Inflammatory macrophage treated with lipopolysaccharide for 1 hour (primary cell): ENCODE measurements at places on chromosomes 7 and 10.
A peak's percentile ranks its signal among the peaks of the same experiment; 100 is the strongest.

DNA sequence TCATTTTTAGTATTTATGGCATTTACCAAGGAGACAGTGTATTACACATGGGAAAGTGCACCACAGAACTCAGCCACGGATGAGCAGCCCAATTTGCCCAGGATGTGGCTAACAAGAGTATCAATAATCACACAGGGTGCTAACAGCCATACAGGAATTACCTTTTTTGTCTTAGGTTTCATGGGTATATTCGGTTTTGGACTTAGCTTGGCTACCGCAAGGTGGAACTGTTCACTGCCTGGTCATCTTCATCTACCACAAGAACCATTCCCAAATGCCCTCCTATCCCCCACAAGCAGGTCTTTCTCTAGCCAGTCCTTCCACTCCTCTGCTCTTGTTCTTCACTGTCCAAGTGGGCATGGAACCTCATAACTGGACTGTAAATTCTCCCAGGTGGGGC, 6.0 kb downstream of the PDLIM1 start:
- no peak for DNase-seq

DNA sequence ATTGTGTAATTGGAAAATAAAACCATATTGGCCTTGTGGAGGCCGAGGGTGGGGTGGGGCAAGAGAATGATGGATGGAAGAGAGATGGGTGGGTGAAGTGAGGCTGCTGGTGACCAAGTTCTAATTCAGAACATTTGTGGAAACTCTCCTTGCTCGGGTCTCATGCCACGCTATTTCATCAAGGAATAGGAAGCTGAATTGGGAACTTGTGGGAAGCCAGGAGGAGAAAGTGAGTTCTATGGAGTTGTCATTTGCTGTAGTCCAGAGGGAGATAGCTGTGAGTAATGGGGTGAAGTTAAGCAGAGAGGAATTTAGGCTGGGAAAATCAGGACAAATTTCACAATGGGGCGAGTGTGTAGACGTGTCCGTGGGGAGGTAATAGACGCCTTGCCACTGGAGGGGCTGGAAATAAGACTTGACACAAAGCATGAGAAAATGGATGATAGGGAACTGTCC, 339.2 kb downstream of the LRMDA start:
- DNase-seq, result no peak

GRCh38 chr10:7255517-7255916, 155.3 kb downstream of the SFMBT2 start:
- DNase-seq, result peak; percentile 16

- no peak for DNase-seq
Measured at GRCh38 chr7:96729820-96730219, 20.2 kb upstream of the SEM1 start.

GRCh38 chr10:84201682-84202081, 7.3 kb downstream of the CDHR1 start:
- DNase-seq, result no peak

DNA sequence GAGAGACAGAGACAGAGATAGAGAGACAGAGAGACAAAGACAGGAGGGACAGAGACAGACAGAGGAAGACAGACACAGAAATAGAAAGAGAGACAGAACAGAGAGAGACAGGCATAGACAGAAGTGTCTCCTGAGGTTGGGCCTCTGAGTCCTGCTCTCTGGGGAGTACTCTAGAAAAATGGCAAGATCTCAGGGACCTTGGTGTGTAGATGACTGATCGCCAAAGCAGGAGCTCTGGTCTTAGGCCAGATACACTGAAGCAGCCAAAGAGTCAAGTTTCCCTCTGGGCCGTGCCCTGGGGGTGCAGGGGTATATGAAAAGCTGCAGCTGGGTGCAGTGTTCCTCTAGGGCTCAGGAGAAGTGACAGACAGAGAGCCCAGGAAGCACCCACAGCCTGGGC, 176.6 kb upstream of the TNS3 start:
- DNase-seq, result no peak

DNA sequence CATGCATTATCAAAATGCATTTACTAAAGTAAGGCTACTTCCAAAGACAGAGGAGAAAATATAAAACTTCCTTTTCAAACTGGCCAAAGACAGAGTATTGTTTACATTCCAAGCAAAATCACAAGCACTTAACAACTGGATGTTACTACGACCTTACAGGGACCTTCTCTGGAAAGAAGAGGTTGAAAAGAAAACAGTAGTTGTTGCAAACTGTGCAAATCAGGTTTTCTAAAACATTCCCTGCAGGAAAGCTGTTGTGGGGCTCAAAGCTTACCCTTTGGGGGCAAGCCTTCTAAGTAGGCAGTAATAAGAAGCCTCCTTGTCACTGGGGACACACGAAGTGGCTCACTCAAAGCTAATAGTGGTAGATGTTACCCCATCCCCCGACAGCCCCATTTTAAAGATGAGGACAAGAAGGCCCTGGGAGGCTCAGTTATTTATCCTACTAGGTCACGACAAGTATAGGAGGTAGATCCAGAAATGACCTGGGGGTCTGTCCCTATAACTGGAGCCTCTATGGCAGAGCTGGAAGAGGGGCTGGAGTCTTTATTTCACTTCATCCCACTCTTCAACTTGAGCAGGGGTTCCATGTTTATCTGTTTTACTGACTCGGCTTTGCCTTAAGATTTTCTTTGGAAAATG, 46.6 kb downstream of the ATXN7L1 start:
- no peak for DNase-seq

DNA sequence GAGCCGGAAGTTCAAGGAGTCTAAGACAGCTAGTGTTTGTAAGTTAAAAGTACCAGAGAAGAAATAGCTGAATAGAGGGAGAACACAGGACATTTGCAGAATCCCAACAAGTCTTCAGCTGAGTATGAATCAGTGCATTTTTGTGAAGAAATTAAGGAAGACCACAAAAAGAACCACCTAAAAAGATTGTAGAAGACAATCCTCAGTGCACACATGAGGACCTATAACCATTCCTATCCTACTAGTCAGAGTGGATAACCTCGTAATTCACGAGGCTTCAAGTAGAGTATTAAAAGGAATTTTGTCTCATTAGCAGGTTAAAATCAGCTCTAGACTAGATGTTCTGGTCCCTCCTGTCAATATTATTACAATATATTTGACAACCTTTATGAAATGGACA, 295.4 kb upstream of the KAT6B start:
- DNase-seq, result no peak

GRCh38 chr7:158094046-158094445, 493.6 kb downstream of the PTPRN2 start:
- no peak for DNase-seq

GRCh38 chr7:99994819-99995218, 19.0 kb upstream of the AZGP1 start:
- DNase-seq, result no peak

DNA sequence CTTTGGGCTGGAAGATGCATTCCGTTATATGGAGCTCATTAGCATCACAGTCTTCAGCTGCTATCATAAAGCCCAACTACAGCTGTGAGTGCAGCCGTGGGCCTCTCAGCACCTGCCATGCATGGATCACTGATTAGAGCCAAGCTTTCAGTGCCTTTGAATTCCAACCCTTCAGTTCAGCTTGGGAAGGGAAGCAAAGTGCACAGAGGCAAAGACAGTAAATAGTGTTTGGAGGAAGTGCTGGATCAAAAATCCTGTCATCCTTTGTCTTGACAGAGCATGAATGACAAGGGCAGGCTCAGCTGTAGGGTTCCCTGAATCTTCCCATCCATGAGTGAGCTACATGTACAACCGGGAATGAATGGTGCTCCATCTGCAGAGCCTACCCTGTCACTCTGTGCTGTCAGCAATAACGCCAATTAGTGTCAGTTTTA, 153.7 kb downstream of the DNAJB9 start:
- DNase-seq, result no peak

- DNase-seq, result no peak
Measured at GRCh38 chr10:62626079-62626478, 178.4 kb upstream of the ADO start.

GRCh38 chr7:134067164-134067563, 60.0 kb upstream of the LRGUK start:
- DNase-seq, result no peak

GRCh38 chr7:155477476-155477875, 19.5 kb downstream of the EN2 start:
- DNase-seq, result no peak

DNA sequence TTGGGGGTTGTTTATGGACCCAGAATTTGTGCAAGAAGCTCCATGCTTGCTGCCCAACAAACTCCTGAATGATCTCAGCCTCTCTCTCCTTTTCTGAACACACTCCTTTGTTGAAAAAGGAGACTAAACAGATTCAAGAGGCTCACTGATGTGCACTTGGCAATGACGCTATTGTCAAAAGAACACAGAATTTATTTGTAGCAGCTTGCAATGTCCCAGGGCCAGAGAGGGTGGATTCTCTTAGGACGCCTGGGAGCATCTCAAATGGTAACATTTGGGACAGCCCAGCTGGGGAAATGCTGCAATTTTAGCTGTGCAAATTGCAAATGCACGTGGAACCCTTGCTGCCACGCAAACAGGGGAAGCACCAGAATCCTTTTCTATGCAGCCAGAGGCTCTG, 79.9 kb downstream of the GPR26 start:
- DNase-seq, result no peak

DNA sequence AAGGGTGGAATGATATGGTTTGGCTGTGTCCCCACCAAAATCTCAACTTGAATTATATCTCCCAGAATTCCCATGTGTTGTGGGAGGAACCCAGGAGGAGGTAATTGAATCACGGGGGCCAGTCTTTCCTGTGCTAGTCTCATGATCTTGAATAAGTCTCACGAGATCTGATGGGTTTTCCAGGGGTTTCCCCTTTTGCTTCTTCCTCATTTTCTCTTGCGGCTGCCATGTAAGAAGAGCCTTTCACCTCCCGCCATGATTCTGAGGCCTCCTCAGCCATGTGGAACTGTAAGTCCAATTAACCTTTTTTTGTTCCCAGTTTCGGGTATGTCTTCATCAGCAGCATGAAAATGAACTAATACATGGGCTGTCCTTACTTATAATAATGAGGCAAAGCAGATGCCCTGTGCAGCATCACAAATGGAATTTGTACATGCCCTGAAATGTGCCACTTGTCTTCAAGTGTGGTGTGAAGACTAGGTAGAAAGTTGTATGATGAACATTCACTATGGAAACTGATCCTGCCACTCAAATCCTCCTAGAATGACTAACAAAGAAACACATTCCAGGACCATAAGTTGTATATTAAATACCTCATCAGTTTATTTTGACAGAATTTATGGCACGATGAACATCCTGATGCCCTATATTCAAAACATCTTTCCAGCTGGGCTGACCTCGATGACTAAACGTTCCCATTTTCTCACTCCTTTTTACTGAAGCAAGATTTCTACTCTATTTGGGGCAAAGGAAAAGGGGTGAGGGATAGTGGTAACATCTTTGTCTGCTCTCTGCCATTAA, 122.8 kb upstream of the CTTNBP2 start:
- DNase-seq, result peak; percentile 3

GRCh38 chr7:120990468-120991118, 2.1 kb downstream of the CPED1 start:
- DNase-seq, result no peak

- no peak for DNase-seq
Measured at GRCh38 chr7:138945154-138945553, 36.0 kb downstream of the KIAA1549 start.

GRCh38 chr10:82660205-82660604, 785.2 kb downstream of the NRG3 start:
- DNase-seq, result no peak

DNA sequence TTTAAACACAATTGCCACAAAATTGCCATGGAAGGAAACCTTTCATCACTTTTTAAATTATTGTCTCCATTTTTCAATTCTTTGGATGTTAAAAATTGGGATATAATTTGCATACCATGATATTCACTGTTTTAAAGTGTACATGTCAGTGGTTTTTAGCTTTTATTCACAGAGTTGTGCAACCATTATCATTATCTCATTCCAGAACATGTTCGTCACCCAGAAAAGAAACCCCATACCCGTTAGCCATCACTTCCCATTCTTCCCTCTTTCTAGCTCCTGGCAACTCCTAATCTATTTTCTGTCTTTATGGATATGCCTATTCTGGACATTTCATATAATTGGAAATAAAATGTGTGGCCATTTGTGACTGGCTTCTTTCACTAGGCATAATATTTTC, 260.3 kb upstream of the FERD3L start:
- peak; percentile 25 for DNase-seq

DNA sequence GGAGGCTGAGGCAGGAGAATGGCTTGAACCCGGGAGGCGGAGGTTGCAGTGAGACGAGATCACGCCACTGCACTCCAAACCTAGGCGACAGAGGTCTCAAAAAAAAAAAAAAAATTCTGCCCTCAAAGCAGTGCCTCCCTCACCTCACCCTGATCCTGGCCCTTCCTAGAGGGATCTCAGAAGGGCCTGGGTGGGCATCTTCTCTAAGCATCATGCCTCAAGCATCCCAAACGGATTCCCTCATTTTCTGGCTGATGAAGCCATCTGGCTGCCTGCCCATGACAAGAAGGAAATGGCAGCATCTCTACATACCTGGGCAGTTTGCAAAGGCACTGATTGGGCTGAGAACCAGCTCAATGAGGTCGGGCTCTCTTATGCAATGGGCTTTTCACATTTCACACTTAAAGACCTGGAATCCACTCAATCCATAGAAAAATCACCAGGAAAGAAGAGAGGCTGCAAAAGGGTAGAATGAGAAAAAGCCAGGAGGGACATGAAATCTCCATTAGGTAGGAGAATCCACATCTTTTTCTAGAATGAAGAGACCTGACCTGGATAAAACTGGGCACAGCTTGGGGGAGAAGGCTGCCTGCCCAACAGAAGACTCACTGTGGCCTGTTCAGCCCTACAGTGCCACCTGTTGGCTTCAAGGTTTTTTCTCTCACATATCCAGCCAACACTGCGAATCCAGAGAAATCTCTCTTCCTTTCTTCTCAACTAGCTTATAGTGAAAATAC, 48.1 kb downstream of the PDLIM1 start:
- DNase-seq, result no peak
